ENCODE measurements at places on chromosomes 7 and 10.

- DNase-seq: no peak
Observed at GRCh38 chr10:114694062-114694461, 36.0 kb upstream of the ABLIM1 start.

DNA sequence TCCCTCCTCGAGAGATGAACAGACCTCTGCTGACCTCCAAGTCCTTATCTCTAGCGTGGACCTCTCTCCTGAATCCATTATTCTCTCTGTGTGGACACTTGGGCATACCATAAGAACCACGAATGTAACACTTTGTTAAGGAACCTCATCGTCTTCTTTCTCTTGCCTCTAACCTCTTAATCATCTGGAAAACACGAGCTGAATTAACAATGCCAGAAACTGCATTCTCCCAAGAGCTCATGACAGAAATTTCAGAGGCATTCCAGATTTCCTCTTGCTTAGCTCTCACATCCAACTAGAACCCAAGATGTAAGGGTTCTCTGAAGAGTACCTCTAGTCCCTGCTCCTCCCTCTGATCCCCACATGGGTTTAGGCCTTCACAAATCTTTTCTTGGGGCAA lies 101.5 kb downstream of the TRIL start:
- no peak for DNase-seq

DNA sequence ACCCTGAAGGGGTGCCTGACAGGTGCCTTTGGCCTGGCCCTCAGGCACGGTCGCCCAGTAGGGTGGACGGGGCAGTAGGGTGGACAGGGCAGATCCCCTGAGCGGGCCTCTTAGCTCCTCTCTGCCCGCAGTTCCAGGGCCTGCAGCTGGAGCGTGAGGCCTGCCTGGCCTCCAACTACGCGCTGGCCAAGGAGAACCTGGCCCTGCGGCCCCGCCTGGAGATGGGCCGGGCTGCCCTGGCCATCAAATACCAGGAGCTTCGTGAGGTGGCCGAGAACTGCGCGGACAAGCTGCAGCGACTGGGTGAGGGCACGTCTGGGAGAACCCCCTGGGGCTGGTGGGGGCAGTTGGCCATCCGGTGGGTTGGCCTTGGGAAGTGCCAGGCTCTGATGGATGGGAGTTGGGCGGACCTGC lies 1.7 kb downstream of the VPS37D start:
- no peak for DNase-seq

GRCh38 chr10:130750441-130750840 lies 561.1 kb downstream of the TCERG1L start:
- no peak for DNase-seq

GRCh38 chr7:22845221-22845834 lies 22.7 kb upstream of the TOMM7 start:
- DNase-seq: no peak

- no peak for DNase-seq
Observed at GRCh38 chr10:36559412-36560400, 565.7 kb upstream of the ANKRD30A start.

DNA sequence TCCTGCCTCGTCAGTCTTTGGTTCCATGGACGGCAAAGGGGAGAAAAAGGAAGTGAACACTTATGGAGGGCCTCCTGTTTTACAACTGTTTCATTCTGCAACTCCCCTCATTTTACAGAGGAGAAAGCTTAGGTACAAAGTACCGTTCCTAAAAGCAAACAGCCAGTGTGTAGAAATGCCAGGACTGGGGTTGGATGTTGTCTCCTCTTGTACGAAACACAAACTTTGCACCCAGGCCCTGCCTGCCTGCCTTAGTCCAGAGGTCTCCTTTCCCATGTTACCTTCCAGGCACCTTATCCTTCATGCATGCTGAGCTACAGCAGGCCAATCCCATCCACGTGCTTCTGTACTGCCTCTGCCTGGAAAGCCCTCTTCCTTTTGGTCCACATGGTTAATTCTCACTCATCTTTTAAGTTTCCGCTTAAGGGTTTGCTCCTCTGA lies 86.0 kb downstream of the ICA1 start:
- DNase-seq: no peak

DNA sequence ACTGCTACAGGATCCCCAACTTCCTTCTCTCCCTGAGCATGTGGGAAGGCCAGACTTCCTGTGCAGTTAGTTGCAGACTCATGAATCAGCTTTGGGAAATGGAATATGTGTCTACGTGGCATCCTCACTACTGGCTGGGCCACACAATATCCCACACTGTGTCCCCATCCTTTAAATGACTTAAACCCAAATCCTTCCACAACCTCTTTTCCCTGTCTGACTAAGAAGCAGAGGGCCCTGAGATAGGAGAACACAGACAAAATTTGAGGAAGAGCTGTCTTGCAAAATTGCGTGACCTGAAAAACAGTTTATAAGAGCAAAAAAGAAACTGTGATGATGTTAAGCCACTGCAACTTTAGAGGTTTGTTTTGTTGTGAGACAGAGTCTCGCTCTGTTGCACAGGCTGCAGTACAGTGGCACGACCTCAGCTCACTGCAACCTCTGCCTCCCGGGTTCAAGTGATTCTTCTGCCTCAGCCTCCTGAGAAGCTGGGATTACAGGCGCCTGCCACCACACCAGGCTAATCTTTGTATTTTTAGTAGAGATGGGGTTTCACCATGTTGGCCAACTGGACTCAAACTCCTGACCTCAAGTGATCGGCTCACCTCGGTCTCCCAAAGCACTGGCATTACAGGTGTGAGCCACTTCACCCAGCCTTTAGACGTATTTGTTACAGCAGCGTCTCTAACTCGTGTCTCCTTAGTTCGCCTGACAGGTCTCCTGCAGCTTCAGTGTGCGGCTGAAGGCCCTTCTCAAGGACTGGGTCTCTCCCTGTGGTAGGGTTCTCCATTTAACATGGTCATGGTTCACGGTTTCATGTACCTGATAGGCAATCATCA lies 46.9 kb upstream of the SFMBT2 start:
- DNase-seq: no peak

GRCh38 chr7:16651396-16652239 lies 5.6 kb downstream of the BZW2 start:
- DNase-seq: no peak

DNA sequence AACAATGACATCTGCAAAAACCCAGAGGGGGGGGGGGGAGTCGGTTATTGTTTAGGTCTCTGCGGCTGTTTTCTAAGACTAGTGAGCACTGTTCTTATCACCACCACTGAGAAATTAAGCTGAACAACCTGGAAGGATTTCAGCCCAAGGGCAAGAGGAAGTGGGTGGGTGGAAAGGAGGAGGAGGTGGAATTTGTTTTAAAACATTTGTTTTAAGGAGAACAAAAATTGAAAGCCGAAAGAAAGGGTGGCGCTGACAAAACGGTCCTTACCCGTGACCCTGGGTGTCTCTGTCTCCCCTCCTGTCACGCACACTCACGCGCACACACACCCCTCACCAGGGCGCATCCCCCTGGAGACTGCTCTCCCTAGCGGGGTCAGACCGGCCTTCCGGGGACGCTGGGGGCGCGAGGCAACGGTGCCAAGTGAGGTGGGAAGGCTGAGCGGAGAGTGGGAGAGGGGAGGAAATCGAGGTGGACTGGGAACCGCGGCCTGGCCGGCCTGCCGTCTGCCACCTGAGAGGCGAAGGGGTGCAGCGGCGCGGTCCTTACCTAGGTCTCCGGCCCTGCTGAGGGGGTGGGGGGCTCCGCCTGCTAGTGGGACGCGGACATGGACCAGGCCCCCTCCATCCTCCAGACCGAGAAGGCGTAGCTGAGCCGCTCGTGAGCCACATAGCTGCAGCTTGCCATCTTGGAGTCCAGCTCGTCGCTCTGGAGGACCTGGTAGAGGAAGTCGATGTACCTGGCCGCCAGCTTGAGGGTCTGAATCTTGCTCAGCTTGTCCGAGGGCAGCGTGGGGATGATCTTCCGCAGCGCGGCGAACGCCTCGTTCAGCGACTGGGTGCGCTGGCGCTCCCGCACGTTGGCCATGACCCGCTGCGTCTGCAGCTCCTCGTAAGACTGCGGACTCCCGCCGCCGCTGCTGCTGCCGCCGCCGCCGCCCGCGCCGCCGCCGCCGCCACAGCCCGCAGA lies 1.0 kb downstream of the TWIST1 start:
- no peak for DNase-seq

DNA sequence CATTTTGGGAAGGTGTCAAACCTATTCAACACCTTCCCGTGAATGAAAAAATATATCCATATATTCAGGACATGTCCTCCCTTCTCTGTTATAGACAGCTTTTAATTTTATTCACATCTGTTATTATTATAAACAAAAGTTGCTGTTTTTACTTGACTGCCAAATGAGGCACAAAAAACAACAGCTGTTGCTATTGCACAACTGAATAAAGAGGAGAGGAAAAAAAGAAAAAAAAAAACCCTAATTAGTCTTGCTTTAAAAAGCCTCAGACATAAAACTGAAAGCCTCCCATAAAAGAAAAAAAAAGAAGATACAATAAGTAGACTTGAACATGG lies 153.4 kb downstream of the BMPER start:
- DNase-seq: no peak

DNA sequence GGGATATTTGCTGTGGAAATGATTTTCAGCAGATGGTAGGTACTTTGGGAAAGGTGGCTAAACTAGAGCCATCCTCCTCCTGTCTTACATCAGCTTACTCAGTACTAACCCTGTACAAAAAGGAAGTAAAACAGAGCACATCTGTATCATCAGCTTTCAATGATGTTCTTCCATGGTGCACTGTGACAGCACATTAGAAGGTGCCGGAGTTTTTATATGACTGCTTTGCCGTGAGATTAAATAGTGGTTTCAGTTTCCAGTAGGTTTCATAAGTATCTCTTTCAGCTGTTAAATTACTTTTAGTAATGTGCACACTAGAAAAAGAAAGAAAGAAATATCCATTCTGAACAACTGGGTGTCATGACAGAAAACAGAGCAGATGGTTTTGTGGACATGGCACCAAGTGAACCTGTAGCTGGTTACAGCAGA lies 86.5 kb downstream of the ARID5B start:
- no peak for DNase-seq

DNA sequence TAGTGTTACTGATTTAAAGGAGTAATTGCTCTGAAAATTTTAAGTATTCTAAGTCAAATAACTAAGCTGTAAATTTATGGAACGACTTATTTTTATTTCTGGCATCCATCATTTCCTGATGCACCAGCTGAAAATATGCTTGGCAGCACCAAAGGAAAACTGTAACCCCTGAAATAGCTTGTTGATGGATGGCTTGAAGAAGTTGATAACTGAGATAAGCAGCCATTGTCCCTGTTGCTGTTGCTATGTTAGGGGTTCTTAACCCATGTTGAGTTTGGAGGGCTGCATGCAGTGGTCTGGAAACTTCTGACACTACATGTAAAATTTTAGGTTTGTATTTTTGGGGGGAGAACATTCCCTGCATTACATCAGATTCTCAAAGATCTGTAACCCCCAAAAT lies 30.6 kb downstream of the RPA3 start:
- no peak for DNase-seq

GRCh38 chr7:140552240-140552679 lies 73.0 kb upstream of the MKRN1 start:
- no peak for DNase-seq

Data from activated CD4-positive, alpha-beta T cell treated with anti-CD3 and anti-CD28 coated beads, Interleukin-2, amount 50 U/mL, for 4 hours (primary cell).